Stimulated activated CD4-positive, alpha-beta T cell treated with anti-CD3 and anti-CD28 coated beads, Interleukin-2, amount 100 ng/mL, for 24 hours (primary cell): ENCODE measurements at places on chromosomes 16 and 17.

GRCh38 chr17:46886310-46886663, 34.9 kb downstream of the WNT9B start:
- DNase-seq = no peak

DNA sequence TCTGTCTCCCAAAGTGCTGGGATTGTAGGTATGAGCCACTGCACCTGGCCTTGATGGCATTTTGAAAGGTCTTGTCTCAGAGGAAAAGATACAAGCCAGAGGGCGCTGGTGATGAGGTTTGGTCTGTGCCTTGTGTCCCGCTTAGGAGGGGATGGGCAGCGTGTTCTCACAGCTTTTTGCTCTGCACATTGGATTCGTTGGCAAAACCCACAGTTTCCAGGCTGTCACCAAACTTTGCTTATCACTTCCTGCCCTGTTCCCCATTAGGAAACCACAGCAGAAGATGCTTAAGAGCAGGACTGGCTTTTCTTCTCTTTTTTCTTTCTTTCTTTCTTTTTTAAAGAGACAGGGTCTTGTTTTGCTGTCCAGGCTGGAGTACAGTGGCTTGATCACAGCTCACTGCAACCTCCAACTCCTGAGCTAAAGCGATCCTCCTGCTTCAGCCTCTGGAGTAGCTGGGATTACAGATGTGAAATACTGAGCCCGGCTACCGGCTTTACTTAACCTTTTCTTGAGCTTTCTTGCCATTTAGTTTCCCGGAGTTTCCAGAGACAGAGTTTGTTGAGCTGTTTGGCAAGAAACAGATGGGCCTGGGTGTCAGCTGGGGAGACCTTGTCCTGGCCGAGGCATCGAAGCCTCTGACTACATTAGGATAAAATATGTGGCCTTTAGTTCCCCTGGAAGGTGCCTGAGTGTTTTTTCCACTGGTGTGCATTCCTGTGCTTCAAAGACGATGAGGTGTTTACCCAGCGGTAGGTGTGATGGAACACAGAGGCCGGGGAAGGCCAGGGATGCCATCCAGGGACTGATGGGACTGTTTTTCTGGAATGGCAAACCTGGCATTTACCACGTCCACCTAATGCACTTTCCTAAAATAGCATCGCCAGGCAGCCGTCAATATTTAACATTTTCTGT, 112.9 kb downstream of the ABCC1 start:
- DNase-seq = no peak

DNA sequence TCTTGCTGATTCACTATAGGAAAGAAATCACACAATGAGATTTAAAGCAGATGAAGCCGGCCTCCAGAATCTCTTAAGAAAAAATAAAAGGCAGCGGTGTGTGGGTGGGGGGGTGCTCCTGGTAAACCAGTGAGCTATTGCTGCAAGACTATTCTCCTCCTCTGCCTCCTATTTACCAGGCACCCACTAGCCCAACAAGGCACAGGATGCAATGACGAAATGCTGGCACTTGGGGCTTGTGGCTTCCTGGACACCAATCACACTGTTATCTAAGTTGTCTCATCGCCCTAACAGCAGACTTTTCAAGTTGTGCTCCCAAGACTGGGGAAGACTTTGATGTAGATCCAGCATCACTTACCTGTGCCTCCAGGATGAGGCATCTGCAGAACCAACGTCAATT, 50.2 kb upstream of the NDRG4 start:
- DNase-seq = no peak

GRCh38 chr16:31248344-31248743, 11.4 kb upstream of the ITGAM start:
- DNase-seq = no peak

- no peak for DNase-seq
Observed at GRCh38 chr17:77106874-77107358, 33.9 kb upstream of the SEC14L1 start.

DNA sequence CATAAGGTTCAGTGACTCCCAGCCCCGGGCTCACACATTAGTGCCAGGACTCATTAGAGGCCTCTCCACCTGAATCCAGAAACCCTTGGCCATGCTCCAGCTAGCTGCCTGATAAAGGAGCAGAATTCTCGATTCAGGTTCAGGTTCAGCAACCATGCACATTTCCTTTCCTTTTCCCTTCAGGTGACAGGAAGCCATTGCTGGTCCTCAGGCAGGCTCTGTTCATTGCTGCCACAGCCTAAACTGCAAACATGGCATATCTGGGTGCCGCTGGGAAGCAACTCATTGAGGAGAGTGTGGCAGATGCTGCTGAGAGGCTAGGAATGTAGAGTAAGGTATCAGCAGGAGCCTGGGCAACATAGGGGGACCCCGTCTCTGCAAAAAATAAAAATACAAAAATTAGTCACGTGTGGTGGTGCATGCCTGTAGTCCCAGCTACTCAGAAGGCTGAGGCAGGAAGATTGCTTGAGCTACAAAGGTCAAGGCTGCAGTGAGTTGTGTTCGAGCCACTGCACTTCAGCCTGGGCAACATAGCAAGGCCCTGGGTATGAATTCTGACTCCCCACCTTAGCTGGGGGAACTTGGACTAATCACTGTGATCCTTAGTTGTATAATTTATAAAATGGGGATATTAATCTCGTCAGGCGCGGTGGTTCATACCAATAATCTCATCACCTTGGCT, 28.7 kb downstream of the ARL4D start:
- DNase-seq = no peak

- DNase-seq = no peak
Observed at GRCh38 chr17:73340093-73340596, 28.3 kb upstream of the CDC42EP4 start.

DNA sequence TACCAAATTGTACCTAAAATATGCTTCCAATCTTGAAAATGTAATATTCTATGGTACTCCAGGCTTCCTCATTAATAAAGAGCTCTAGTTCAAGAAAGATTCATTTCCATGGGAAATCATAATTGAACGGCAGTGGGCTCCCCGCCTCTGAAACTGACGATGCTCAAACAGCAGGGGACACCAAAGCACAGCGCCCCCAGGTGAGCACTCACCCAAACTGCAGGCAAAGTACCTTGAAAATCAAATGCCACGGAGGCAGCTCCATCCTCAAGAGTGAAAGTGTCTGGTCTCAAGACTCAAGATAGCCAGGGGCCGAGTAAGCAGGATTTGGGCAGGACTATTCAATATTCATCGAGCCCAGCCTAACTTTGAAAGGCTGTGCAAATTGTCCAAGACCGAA, 217.4 kb upstream of the TNRC6C start:
- peak; percentile 42 for DNase-seq

GRCh38 chr16:66858740-66859396, 14.7 kb downstream of the CA7 start:
- no peak for DNase-seq

DNA sequence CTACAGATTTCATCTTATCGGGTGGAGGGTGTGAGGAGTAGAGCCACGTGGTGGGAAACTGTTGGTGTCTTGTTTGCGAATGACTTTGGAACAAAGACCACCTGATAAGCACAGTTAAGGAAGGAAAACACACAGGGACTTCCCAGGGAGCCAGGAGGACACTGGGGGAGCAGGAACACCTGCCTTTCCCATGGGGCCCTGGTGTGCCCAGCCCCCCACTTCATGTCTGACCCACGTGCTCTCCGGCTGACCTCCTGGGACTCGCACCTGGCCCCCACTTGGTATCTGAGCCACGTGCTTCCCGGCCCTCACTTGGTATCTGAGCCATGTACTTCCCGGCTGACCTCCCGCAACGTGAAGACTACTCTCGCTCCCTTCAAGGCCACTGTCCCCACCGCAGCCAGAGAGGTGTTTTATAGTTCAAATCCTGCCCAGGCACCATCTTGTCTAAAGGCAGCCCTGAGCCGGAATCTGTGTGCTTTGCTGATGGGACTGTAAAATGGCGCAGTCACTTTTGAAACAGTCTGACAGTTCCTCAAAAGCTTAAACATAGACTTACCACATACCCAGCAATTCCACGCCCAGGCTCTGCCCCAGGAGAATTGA, 5.4 kb upstream of the CSNK1D start:
- DNase-seq = no peak

- no peak for DNase-seq
Observed at GRCh38 chr17:69175625-69176456, 34.1 kb upstream of the ABCA6 start.

DNA sequence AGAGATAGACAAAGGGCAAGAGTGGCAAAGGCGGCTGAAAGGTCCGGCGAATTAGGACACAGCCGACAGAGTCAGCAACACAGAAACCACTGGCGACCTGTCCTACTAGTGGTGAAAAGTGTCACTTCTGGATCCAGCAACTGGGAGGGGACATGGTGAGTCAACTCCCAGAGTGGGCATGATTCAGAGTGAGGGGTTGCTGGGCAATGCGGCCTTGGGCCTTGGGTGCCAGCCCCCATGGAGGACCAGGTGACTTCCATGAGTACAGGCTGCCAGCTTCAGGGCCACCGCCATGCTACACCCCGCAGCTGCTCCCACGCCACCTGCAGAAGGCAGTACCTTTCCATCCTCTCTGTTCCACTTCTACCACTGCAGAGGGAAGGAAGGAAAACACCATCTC, 110.6 kb downstream of the ZFHX3 start:
- DNase-seq = no peak

DNA sequence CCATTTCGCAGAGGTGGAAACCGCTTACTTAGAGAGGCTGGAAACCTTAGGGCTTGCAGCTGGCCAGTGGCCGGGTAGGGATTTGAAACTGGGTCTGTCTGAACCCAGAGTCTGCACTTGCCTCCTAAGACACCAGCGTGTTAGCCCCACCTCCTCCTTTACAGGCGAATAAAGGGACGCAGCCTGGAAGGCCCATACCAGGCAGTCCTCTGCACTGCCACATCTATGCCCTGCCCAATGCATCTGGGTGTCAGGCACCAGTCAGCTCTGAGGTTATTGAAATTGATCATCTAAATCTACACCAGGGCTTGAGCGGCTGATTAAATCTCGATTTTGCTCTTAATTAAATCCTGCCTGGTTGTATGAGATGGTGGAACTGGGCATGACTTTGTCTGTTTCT, 19.9 kb upstream of the NAGS start:
- no peak for DNase-seq

DNA sequence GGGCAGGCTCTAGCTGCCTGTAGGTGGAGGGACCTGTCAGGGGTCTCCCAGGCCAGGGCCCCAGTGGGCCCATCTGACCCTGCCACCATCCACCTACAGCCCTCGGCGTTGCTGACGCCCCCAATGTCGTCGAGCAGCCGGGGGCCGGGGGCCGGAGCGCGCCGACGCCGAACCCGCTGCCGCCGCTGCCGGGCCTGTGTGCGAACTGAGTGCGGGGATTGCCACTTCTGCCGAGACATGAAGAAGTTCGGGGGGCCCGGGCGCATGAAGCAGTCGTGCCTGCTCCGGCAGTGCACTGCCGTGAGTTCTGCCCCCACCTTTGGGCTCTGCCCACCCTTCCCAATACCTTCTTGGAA, 2.2 kb downstream of the FBXL19 start:
- DNase-seq = no peak

DNA sequence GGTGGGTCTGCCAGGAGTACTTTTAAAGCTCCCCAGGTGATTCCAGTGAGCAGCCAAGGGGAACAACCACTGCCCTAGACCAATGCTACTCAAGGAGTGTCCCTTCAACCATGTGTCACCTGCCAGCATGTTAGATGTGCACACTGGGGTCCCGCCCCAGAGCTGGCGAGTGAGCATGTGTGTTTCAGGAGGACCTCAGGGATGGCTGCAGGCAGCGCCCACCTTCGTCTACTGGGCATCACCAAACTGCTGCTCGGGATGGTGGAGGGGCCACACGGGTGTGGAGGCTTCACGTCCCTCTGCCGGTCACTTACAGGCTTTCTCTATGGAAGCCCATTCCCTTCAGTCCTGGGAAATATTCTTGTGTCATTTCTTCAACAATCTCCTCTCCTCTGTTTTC, 29.0 kb upstream of the DOC2B start:
- no peak for DNase-seq

- no peak for DNase-seq
Observed at GRCh38 chr17:57043276-57043675, 41.8 kb upstream of the AKAP1 start.

GRCh38 chr17:42153919-42154742, 658 bp downstream of the RAB5C start:
- DNase-seq = no peak

DNA sequence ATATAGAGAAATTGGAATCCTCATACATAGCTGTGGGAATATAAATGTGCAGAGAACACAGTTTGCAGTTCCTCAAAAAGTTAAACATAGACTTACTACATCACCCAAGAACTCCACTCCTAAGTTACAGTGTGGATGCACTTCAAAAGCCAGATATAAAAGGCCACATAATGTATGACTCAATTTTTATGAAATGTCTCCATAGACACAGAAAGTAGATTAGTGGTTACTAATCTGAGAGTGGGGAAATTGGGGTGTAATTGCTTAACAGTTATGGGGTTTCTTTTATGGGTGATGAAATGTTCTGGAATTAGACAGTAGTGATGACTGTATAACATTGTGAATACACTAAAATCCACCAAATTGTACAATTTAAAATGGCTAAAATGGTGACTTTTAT, 60.9 kb downstream of the CACNG1 start:
- no peak for DNase-seq
